ENCODE measurements at places on chromosomes 16 and 17. TPM values are rescaled to one million over a fixed set of nuclear protein-coding genes. Genes with fewer than 3 reads are reported as not detected.

CMIP gene
- total RNA-seq = 15.5 TPM

GRCh38 chr16:2152695-2153506 is 2.7 kb upstream of the TRAF7 start:
- DNase-seq = peak; percentile 41

DNA sequence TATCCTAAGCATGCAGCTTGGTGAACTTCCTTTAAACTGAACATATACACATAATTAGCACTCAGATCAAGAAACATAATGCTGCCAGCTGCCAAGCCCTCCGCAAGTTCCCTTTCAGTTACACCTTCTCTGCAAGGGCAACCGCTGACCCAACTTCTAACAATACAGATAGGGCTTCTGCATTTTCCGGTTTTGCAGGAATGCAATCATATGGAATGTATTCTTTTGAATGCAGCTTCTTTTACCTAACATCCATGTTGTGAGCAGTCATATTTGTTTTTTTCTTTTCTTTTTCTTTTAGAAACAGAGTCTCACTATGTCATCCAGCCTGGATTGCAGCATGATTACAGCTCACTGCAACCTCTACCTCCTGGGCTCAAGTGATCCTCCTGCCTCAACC is 110.7 kb downstream of the GSG1L start:
- no peak for DNase-seq

DNA sequence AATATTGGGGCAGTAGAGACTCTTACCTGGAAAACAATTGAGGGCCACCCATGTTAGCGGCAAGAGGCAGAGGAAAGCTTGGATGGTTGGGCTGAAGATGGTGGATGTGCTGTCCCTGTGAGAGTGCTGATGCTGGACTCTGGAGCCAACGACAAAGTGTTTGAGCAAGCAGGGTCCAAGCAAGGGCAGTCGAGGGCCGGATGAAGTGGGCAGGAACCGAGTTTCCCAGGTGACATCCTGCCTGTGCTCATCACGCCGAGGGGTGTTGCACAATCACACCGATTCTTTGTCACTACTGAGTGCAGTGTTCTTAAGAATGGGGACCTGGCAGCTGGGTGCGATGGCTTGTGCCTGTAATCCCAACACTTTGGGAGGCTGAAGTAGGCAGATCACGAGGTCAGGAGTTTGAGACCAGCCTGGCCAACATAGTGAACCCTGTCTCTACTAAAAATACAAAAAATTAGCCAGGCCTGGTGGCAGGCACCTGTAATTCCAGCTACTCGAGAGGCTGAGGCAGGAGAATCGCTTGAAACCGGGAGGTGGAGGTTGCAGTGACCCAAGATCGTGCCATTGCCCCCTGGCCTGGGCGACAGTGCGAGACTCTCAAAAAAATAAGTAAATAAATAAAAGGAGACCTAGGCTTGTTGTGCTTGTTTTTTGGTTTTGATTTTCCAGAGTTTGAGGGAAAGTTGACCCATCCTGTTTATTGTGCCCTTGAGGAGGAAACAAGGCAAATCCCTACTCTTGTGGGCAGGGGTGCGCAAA is 6.1 kb downstream of the PYCARD start:
- no peak for DNase-seq

NGFR gene
- total RNA-seq = 14.5 TPM

DNA sequence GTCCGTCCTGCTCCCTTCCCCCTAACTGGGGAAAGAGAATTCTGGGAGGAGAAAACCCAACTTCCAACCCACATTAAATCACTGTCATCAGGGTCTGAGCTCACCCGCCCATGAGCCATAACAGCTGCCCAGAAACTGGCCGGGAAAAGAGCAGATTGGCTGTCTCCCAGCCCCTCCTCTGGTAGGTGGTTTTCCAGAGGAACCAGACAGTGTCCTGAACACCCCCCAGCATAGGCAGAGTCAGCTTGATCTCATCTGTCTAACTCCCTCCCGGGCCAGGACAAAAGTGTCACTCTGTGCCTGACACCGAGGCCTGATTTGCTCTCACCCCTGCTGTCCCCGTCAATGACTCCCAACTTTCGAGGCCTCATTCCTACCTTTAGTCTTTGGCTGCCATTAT is 197.0 kb downstream of the AXIN2 start:
- no peak for DNase-seq

CES5A gene
- total RNA-seq = not detected

DNA sequence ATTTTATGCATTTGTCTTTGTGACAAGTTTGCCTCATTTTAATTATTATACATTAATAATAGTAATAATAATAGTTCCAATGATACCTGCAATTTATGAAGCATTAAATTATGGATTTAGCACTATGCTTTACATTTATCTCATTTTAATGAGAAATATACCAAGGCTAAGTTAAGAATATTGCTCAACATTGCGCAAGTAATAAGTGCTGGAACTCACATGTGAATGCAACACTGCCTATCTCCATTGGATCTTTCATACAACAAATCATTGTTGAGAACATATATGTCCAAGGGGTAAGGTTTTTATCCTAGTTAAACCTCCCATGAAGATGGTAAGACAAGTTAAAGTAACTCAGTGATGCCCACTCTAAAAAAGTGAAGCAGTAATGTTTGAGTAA is 703.7 kb upstream of the SOX9 start:
- no peak for DNase-seq

CTF1 gene
- total RNA-seq = 5.9 TPM

- DNase-seq = no peak
Observed at GRCh38 chr17:71482625-71483024, 638.2 kb upstream of the SOX9 start.

ALOX15B gene
- 0.67 TPM for total RNA-seq

DNA sequence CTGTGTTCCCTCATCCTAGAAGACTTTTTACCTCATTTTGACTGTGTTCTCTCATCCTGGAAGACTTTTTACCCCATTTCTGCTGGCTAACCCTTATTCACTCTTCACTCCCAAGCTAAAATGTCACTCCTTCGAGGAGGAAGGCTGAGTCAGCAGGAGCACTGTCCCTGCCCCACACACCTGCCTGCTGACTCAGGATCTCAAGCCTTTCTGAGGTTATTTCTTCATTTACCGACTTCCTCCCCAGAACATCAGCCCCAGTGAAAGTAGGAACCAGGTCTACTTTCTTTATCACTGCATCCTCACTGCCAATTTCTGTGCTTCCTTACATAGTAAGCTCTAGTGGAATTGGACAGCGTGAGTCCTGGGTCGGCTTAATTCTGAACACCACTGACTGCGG is 220.6 kb downstream of the HS3ST4 start:
- no peak for DNase-seq

ABCC11 gene
- not detected for total RNA-seq

DNA sequence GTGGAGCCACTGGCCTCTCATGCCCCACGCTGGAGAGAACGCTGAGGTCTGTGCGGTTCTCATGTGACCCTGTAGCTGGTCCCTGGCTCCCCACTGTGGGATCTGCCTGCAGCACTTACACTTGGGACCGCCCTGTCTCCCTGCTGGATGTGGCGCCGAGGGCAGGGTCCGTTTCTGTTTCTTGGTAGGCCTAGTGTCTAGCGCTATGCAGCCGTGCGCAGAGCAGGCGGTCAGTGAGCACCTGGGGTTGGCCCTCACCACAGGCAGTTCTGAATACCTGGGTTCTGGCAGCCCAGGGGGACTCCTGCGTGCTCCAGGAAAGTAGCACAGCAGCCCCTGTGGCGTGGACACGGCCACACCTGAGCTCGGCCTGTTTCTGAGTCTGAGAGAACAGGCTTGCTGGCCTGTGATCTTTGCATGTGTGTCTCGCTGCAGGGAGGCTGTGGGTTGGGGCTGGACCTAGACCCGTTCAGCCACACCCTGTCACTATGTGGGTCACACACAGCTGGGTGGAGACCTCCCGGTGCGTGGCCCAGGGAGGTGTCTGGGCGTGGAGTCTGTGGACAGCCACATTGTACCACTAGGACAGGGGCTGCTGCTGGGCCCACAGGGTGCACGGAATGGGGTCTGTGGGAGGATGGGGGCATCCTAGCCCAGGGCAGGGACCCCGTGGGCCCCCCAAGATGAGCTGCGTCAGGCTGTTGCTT is 2.8 kb downstream of the CAPN15 start:
- DNase-seq = no peak

DNA sequence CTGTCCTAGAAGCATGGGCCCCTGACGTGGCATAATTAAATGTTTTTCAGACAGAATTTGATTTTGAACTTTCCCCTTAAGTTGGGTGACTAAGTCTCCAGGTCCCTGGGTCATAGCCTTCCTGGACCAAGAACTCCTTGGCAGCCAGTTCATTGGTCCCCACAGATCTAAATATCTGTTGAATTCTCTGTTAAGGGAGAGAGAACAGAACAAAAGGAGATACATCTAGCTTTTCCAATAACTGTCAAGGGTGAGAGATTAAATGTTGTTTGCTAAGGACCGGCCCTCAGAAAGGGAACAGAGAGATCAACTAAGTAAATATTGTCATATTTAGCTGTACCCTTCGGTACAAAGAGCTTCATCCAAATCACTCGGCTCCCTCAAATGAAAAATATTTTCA is 78.2 kb upstream of the NOL11 start:
- DNase-seq = no peak

DNA sequence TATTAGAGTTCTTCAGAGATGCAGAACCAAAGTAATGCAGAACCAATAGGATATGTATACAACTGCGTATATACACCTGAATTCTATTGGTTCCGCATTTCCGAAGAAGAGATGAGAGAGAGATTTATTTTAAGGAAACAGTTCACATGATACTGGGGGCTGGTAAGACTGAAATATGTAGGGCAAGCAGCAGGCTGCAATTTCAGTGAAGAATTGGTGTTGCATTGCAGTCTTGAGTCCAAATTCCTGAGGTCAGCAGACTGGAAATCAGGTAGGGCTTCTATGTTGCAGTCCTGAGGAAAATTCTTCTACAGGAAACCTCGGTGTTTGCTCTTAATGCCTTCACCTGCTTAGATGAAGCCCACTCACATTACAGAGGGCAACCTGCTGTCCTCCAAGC is 128.2 kb upstream of the MED13 start:
- DNase-seq = peak; percentile 6

DNA sequence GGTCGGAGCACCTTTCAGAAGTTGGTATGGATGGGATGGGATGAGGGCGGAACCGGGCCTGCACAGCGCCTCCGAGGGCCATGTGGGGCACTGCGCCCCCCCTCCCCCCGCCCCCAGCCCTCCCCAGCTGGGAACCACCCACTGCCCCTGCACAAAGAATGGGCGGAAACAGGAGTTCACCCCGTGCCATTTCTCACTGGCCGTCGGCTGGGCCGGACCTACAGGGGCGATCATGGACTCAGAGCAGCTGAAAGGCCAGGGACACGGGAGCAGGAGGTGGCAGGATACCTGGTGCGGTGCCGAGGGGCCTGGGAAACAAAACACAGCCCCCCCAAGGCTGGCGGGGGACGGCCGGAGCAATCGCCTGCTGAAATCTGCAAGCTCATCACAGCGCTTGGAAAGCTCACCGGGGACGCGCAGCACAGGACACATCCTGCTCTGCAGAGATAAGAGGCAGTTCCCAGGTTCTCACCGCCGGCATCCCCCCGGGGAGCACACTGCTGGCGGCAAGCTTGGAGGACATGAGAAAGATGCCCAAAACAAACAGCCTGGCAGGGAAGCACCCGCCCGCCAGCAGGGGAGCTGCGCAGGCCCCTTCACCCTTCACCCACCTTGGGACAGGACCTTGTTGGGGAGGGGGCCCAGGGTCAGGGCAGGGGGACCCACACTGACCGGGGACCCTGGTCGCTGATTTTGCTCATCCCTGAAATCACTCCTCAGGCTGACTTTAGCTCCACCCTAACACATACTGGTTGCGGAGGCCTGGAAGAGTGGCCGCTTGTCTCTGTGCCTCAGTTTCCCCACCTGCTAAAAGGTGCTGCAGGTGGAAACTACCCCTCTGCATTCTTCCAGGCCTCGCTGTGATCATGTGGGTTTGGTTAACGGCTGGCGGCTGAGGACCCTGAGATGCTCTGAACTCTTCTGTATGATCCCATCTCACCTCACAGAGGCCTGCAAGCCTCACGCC is 263.9 kb downstream of the C16orf95 start:
- DNase-seq = peak; percentile 42

GRCh38 chr17:49861150-49861884 is 13.4 kb upstream of the TAC4 start:
- DNase-seq = peak; percentile 60

- DNase-seq = peak; percentile 88
Observed at GRCh38 chr16:89686520-89687091, at the start of gene CDK10. TSS of gene CDK10 (plus strand) at chr16:89686689. CDS start at chr16:89686711, 22 bp downstream.

AATK gene
- 6.2 TPM for total RNA-seq

DNA sequence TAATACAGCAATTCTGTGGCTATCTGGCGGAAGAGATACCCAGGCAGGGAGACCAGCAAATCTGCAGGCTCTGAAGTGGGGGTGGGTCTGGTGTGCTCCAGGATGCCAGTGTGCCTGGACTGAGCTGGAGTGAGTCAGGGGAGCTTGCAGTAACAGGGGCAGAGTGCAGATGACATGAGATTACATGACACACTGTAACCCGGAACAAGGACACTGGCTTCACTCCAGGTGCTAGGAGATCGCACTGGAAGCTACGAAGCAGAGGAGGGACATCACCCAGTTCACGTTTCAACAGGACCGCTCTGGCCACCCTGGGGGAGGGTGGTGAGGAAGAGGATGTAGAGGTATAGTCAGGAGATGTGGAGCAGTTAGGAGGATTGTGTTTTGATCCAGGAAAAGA is 475.6 kb downstream of the CDH13 start:
- no peak for DNase-seq

GRCh38 chr17:20256144-20256543 is 211.2 kb downstream of the LGALS9B start:
- no peak for DNase-seq

DNA sequence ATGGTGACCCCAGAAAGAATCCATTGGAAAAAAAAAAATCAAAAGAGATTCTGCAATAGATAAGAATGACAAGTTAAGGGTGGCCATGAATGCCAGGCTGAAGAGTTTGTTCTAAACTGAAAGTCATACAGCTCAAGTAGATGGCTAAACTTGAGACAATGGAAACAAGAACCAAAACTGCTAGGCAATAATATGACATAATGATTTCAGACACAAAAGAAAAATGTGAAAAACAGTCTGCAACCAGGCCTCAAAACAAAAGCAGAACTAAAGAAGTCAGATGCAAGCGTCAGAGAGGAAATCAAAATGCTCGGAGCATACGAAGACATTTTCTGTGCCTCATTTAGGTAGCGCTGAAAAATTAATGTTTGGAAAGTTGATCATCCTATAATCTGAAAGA is 54.4 kb upstream of the YPEL2 start:
- no peak for DNase-seq

DNA sequence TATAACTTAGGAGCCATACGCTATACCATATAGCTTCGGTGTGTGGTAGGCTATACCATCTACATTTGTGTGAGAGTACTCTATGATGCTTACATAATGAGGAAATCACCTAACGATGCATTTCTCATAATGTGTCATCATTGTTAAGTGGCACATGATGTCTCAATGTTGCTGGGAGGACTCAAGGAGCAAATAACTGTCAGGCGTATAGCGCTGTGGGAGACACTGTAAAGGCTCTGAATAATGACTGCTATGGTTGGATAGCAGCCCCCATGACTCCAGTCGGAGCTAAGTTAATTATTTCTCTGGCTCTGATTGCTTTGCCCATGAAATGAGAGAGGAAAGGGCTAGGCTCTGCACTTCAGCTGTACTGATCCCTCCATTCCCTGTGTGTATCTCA is 197.2 kb downstream of the RGS9 start:
- no peak for DNase-seq

GRCh38 chr17:4944163-4944553 is 4.1 kb downstream of the RNF167 start:
- no peak for DNase-seq

All from thyroid gland (tissue), 4 donors.